Activated CD4-positive, alpha-beta T cell treated with anti-CD3 and anti-CD28 coated beads, Interleukin-2, amount 50 U/mL, for 4 hours (primary cell): ENCODE measurements at places on chromosomes 16 and 17.

DNA sequence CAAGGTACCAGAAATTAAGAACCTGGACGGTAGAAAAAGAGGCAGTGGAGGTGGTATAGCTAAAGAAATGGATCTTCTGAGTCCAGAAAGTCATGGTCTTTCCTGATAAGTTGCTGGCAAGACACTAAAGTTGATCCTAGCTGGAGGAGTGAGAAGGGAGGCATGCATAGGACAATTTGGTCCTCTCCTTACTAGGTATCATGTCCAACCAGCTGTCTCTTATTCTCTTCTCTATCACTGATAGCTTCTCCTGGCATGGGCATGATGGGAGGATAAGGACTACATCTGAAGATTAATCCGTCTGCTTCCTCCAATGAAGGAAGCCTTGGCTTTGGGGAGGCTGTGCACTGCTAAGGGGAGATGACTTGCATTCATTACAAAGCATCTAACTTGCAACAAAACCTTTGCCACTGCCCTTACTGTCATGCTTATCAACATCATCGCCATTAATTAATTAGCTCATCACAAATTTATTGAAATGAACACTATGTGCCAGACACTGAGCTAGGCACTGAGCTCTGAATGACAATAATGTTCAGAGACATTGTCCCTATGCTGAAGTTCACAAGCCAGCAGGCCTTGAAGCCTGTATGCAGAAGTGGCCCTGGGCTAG lies 3.1 kb upstream of the FAM117A start:
- no peak for DNase-seq

- DNase-seq, result peak; percentile 35
Observed at GRCh38 chr16:17578981-17579874, 108.5 kb upstream of the XYLT1 start.

DNA sequence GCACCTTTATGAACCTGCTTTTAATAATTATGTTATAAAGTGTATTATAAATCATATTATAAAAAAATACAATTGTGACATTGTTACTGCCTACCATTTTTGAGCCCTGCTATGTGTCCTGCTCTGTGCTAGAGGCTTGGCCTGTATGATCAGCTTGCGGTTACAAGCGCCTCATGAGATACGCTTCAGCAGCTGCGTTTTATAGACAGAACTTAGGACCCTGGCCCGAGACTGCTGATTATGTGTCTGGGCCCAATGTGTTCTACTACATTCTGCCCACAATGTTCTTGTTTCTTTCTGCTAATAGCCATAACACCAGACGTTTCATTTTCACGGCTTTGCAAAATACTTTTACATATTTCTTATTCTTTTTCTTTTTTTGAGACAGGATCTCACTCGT lies 395.8 kb downstream of the SLC39A11 start:
- DNase-seq, result no peak

DNA sequence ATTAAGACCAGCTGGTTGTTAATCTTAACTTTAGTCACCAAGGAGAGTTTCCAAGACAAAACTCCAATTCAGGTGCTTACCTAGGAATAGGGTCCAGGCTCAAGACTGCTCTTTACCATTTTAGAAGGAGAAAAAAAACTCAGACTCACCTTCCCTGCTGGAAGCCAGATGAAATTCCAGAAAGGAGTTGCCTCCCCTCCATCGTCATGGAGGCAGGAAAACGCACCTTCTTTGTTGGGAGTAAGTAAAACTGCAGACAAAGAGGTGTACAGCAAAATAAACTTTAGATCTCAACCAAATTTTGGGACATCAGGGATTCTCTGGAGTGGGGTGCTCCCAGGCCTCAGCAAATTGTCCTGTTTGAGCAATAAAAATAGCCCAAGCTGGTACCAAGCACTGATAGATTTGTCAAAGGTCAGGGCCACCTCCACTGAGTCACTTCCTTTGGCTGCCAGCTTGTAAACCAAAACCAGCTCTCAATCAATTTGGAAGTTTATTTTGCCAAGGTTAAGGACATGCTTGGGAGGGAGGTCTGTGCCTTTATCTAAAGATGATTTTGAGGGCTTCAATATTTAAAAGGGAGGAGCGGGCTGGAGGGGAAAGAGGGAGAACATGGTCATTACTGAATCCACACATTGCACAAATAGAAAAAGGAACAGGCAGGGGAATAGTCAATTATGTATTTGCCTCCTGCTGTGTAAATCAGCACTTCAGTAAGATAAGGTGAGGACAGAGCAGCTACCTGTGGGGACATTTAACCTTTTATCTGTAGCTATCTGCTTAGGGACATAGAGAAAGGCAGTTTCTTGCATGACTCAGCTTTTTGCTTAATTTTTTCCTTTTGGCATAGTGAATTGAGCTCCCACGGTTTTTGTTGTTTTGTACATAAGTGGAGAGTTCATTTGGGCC lies 1.5 kb upstream of the ALDH3A2 start:
- DNase-seq, result no peak

- DNase-seq, result no peak
Observed at GRCh38 chr17:39243155-39243554, 17.4 kb upstream of the STAC2 start.

GRCh38 chr16:769184-769784 lies 8.8 kb downstream of the MSLN start:
- no peak for DNase-seq

DNA sequence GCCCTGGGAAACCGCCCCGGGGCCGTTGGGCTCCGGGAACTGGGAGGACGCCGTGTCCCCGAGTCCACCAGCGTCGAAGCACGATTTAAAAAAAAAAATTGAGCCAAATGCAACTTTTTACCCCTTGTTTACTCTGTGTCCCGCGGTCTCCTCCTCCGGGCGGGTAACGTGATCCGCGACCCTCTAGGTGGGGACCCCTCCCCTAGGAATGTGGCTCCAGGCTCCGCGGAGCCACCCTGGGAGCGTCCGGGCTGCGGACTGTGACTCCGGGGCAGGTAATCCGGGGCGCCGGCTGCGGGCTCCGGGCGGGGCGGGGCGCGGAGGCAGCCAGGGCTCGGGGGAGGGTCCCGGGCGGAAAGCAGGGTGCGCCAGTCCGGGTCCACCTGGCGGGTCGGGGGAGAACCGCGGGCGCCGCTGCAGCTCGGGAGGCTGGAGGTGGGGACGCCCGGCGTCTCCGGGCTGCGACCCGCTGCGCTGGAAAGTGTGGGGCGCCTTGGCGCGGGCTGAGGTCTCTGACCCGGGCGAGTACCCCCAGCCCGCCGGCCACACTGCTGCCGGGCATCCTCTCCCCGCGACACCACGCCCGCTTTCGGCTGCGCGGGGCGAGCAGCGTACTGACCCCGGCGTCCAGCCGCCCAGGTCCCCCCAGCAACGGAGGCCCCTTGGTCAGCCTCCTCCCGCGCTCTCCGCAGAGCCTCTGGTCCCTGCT lies 852 bp upstream of the HELZ start:
- DNase-seq, result peak; percentile 33

GRCh38 chr16:22375117-22375962 lies 921 bp upstream of the CDR2 start:
- no peak for DNase-seq
